Thoracic aorta (tissue), 2 donors: ENCODE measurements at places on chromosomes 12 and 14.

- no peak for DNase-seq
Measured at GRCh38 chr14:51094282-51094821, 553 bp downstream of the TRIM9 start.

GRCh38 chr12:125159702-125160101 is 94.5 kb downstream of the AACS start:
- no peak for DNase-seq

GRCh38 chr14:59245809-59246295 is 57.4 kb downstream of the DAAM1 start:
- no peak for DNase-seq

DNA sequence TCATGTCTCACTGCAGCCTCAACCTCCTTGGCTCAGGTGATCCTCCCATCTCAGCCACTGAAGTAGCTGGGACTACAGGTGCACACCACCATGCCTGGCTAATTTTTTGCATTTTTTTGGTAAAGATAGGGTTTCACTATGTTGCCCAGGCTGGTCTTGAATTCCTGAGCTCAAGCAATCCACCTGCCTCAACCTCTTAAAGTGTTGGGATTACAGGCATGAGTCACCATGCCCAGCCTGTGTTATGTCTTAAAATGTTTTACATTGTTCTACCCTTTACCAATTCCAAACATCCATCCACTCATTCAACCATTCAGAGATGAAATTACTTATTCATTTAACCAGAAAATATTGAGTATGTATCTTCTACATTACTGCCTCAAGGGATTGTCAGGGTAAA is 111.6 kb upstream of the BTG1 start:
- DNase-seq: no peak

GRCh38 chr12:50537538-50537919 is 32.7 kb downstream of the DIP2B start:
- no peak for DNase-seq

GRCh38 chr12:128908254-128908653 is 55.0 kb downstream of the GLT1D1 start:
- DNase-seq: no peak

GRCh38 chr14:29637411-29637810 is 290.2 kb downstream of the PRKD1 start:
- no peak for DNase-seq

GRCh38 chr14:95234426-95234825 is 77.1 kb upstream of the DICER1 start:
- no peak for DNase-seq

- DNase-seq: no peak
Measured at GRCh38 chr14:37413504-37414003, 181.5 kb downstream of the FOXA1 start.

DNA sequence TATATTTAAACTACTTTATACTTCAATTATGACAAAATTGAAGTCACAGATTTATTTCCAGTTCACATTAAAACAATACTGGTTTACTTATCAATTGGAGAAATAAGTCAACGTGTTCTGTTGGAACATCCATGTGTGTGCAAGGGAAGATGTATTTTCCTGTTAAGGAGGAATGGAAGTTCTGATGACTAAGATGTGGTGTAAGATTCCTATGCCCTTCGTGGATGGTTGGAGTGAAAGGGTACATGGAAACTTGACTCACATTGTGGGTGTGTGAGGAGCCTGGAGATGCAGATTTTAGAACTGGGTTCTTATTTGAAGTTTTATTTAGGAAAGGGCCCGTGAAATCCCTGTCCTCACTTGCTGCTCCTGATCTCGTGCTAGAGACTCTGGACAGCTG is 95.3 kb downstream of the CATSPERB start:
- no peak for DNase-seq

DNA sequence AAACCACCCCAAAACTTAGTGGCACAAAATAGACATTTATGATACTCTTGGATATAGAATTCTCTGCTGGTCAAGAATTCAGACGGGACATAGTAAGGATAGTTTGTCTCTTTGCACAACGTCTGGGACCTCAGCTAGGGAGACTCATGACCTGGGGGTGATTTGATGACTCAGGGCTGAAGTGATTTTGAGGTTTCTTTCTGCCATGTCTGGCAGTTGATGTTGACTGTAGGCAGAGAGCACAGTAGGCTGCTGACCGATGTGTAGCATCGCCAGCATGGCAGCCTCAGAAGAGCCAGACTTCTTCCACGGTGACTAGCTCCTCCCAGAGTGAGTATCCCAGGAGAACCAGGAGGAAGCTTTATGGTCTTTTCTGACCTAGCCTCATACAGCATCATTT is 88.9 kb upstream of the FRMD6 start:
- DNase-seq: no peak

DNA sequence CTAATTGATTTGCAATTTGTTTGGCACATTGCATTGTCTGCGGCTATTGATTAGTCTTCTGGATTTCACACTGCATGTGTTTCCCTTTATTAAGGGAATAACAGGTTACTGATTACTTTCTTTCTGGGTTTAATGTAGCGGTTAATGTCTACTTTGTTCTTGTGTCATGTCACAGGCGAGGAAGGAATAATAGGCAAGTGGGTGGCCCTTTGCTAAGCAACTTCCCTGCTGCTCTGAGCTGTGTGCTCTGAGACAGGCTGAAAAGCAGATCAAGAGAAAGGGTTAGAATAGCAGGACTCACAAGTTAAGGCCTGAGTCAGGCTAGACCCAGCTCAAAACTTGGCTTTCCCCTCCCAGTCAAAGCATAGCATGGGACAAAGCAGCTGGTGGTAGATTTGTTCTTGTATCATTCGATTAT is 77.2 kb downstream of the NKX2-1 start:
- no peak for DNase-seq

GRCh38 chr14:29759521-29760340 is 167.9 kb downstream of the PRKD1 start:
- DNase-seq: no peak

DNA sequence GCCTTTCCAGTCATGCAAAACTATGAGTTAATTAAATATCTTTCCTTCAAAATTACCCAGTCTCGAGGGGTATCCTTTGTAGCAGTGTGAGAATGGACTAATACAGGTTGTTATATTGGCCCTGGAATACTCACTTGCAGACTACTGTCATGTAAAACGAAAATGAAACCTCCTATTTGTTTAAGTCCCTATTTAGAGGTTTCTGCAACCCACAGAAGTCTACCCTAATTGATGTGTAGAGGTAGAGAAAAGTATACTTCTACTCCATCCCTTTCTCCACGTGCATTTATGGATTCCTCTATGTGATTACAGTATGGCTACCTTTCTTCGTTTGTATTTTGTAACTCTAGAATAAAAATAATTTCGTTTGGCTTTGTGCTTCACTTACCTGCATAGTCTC is 371.1 kb downstream of the FSCB start:
- no peak for DNase-seq

DNA sequence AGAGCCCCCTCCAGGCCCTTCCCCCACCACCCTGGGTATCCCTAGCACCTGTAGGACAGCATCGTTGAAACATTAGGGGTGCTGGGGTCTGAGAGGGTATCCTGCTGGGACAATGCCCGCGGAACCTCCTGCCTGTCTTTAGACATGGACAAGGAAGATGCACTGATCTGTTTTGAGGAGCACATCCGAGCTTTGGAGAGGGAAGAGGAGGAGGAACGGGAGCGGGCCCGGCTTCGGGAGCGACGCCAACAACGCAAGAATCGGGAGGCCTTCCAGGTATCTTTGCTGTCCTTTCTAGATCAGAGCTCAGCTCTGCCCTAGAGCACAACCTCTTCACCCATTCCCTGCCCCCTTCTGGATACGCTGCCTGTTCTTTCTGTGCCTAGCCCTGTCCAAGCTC is 13.2 kb downstream of the PRPF40B start:
- DNase-seq: no peak

GRCh38 chr14:84527706-84528105 is 1002.2 kb upstream of the FLRT2 start:
- DNase-seq: no peak

DNA sequence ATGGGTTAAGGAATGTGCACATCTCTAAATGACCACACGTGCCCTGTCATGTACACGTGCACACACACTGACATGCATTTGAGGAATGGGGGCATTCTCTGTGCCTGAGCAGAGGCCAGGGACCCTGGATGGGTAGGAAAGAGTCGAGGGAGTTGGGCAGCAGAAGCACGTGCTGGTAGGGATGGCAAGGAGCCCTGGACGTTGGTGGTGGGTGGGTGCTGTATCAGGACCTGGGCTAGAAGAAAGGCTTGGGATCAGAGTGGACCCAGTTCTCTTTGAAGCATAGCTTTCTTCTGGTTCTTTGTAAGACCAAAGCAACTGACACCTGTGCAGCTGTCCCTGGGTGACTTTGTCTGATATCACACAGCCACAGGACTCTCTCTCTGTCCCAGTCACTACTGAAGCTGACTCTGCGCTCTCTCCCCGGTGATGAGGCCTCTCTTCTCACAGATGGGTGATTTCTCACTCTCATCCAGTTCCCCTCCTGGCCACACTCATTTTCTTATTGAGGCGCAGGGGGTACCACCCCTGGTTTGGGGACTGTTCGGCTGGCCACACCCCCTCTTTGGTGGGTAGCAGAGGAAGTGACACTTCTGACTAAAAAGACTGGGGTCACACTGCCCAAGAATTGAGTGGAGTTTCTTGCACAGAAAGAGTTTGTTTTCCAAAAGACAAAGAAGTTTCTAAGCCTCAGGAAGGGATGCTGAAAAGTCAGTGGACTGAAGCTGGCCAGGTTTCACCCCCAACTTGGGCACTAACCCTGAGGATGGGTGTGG is 171.7 kb upstream of the RTL1 start:
- DNase-seq: no peak

- no peak for DNase-seq
Measured at GRCh38 chr12:132786192-132786591, 24.6 kb upstream of the ANKLE2 start.

DNA sequence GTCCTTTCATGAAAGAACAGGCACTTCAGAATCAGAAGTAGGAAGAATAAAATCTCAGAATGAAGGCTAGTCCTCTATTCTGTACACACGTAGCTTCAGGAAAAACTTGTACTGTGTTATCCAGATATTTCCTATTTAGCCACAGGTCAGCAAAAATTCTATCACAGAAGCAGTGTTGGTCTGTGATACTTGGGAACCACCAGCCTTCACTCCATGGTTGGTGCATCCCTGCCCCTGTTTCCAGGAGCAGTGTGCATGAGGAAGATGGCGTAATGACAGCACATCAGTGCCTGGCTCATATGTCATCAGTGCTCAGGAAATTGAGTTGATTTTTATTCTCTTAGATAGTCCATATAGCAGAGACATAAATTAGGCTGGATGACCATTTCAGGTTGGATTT is 87.7 kb downstream of the SAMD4A start:
- no peak for DNase-seq

DNA sequence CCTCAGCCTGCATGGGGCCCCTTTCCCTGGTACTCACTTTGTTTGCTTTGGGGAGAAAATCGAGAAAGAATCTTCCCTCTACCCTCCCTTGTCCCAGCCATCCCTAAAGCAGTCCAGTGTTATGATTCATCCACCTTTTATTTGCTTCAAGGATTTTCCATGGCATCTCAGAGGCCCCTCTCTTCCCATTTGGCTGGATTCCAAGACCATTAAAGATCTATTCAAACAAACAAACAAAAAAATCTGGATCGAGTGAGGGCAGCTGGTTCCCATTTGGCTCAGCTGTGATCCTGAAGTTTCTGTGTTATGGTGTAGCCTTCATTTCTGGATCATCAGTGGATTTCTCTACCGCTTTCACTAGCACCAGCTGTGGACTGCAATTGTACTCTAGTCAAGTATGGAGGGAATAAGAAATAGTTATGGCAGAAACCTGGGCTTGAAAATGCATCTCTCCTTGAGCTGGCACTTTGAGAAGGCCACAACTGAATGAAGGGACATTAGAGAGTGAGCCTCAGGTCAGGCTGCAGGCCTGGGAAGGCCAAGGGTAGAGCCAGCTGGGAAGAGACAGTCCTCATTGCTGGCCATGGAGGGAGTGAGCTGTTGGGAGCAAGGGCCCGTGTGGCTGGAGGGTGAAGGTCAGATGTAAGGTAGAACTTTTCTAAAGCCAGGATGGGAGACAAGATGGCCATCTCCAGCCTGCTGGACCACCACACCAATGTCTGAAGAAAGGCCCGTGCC is 13.7 kb downstream of the KRT71 start:
- DNase-seq: no peak

GRCh38 chr12:96375841-96376604 is 24.2 kb downstream of the CDK17 start:
- DNase-seq: no peak

GRCh38 chr14:84959851-84960520 is 570.0 kb upstream of the FLRT2 start:
- DNase-seq: no peak

DNA sequence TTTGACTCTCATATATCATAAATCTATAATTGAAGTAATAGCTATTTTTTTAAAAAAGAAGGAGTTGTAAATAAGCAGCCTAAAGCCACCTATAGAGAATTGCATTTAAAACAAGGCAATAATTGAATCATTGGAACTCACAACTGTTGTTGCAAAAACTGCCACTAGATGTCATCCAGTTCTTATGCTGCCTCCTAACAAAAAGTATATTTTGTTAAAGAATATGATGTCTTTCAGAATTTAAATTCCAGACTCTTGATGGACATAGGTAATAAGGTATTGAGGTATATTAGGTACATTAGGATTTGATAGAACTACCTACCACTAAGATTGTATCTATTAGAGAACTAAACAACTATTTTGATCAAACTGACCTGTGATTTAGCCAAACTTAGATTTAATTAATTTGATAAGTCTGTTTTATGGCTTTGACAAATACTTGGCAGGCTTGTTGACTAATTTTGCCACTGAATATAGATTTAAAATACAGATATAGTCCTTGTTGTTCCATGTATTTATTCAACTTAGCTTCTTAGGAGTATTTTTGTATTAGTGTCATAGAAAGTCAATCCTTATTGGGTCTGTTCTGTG is 401.4 kb downstream of the RPL10L start:
- DNase-seq: no peak

DNA sequence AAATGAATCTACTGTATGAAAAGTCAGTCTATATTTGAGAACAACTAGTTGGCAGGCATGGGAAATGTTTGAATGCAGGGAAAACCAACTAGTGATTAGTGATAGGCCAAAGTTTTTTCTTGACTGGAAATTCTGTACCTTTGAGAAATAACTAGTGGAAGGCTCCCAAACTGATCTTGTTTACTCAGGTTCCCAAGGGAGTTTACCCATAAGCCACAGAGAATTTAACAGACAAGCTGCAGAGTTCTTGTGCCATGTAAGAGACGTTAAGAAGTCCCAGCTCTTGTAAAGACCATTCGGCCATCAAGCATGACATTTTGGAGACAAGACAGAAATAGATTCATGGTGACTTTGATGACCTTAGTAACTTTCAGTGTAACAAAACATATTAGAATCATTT is 1882.8 kb upstream of the SEL1L start:
- DNase-seq: no peak

GRCh38 chr12:15208140-15208539 is 13.1 kb downstream of the RERG start:
- DNase-seq: no peak

DNA sequence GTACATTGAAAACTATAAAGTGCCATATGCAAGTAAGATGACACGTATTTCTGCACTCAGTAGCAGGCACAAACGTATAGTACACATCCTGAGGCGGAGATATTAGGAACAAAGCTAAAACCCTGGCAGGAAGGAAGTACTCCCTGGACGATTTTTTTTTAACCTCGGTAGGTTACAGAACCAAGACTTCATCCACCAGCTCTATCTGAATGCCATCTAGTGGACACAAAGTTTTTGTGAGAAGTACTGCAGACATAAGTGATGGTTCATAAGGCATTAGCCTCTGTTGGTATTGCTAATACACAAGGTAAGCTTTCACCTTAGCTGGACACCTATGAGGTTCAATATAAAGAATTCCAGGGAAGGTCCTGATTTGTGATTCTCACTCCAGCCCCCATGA is 83.0 kb upstream of the CCDC196 start:
- no peak for DNase-seq

- no peak for DNase-seq
Measured at GRCh38 chr12:38998887-38999482, 93.6 kb upstream of the CPNE8 start.
